ENCODE measurements at places on chromosomes 6 and 20.

GRCh38 chr6:33738153-33738552, 8.6 kb downstream of the IP6K3 start:
- DNase-seq, result no peak

DNA sequence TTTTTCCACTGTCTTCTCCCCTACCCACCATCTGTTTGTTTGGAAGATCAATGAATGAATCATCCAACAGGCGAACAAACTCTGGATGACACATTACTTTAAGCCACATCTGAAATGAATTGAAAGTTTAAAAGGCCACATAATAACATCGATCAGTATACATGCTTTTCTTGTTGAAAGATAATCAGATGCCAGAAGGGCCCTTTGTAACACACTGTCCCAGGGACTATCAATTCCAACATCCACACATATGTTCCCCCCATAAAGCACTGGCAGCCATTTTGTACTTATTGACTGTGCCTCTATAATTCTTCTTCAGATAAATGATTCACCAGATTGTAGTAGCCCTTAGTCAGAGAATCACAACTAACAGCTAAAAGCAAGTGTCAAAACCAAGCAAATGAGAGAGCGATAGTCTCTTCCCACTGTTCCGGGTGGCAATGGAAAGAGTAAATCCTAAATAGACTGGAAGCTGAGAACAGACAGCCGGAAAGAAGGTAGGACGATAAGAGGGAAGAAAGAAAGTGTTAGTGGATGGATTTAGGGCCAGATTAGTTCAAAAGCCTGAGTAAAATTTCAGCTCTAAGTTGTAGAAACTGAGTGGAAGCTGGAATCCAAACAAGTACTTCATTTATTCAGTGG, 184.9 kb upstream of the TENT5A start:
- peak; percentile 50 for DNase-seq

- no peak for DNase-seq
Measured at GRCh38 chr6:30113003-30113759, at the start of gene TRIM31. TRIM31 (minus strand) TSS chr6:30113090; CDS start chr6:30112805, 285 bp downstream.

- DNase-seq, result no peak
Measured at GRCh38 chr6:139446768-139447655, 72.6 kb upstream of the CITED2 start.

GRCh38 chr6:45398075-45398813, 20.5 kb upstream of the SUPT3H start:
- no peak for DNase-seq

- DNase-seq, result no peak
Measured at GRCh38 chr6:46998436-46999017, 43.6 kb downstream of the ADGRF1 start.

DNA sequence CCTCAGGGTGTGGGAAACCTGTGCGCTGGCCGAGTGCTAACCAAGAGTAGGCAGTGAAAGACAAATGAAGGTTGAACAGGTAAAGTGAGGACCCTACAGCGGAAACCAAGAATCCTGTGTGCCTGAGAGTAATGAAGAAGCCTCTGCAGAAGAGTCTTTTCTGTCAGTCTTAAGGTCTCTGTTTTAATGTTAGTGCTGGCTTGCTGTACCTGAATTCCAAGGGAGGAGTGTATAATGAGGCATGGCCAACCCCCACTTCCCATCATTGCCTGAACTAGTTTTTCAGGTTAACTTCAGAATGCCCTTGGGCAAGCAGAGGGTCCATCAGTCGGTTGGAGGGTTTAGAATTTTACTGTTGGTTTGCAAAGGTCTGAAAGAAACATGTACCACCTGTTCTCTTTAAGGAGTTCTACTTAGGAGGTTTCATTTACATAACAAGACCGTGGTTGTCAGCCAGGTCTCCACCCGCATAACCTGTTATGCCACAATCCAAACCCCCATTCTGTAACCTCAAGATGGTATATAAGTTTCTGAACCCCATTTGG, 589 bp upstream of the PDCD2 start:
- no peak for DNase-seq

DNA sequence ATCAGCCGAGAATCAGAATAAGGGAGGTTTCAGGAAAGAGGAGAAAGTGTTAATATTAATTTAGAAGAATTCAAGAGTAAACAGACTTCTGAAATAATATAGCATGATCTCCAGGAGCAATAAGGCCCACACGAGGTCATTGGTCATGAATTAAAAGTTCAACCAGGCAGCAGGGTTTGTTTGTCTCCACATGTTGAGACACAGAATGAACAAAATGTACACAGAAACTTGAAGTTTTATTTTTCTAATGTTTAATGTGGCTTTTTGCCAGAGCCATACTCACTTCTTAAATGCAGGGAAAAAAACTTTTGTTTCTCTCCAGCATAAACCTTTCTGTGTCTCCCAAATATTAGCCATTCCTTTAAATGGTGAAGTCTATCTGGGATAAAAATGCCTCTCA, 504.5 kb downstream of the HDGFL1 start:
- DNase-seq, result no peak

GRCh38 chr6:148793721-148794120, 46.9 kb downstream of the UST start:
- DNase-seq, result no peak

GRCh38 chr20:49890471-49891361, 24.6 kb downstream of the SPATA2 start:
- DNase-seq, result no peak

DNA sequence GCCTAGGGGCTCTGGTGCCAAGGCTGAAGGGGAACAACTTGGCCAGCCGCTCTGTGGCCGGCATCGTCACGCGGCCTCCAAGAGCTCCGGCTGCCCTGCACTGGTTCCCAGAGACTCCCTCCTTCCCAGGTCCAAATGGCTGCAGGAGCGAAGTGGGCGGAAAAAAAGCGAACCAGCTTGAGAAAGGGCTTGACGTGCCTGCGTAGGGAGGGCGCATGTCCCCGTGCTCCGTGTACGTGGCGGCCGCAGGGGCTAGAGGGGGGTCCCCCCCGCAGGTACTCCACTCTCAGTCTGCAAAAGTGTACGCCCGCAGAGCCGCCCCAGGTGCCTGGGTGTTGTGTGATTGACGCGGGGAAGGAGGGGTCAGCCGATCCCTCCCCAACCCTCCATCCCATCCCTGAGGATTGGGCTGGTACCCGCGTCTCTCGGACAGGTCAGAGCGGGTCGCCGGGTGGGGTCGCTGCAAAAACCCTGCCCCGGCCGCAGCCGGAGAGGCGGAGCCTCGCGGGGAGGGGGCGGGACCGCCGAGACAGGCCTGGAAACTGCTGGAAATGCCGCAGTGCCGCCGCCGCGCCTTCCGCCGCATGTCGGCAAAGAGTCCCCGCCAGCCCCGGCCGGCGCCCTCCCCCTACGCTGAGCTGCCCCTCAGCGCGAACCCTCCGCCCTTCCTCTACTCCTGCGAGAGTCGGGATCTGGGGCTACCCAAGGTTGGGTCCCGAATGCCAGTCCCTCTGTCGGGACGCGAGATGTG, 814 bp upstream of the HSP90AB1 start:
- DNase-seq, result peak; percentile 89

DNA sequence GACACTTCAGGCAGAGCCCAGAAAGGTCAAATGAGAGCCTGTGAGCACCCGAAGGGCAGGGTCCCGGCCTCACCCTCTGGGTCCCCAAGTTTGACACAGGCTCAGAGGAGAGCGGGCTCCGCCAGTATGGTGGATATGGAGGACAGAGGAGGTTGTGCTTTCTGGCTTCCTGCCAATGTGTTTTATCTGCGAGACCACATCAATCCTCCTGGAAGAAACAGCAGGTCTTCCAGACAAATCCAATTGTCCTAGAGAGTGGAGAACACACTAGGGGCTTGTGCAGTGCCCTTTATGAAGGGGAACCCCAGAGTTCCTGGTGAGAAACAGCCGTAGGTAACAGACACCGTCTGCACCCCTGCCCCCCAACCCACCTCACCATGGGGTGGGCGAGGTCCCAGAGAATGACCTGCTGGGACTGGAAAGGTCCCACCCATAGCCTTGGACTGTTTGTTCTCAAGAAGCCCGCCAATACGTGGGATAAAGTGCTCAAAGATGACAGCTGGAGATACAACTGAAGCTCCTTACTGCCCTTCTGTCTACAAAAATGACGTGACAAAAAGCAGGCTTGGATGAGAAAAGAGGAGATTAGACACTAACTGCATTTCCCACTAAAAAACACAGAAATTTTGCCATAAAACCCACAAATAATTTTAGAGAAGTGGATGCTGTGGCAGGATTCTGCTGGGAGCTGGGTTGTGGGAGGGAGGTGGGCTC, 23.9 kb upstream of the SSTR4 start:
- no peak for DNase-seq

DNA sequence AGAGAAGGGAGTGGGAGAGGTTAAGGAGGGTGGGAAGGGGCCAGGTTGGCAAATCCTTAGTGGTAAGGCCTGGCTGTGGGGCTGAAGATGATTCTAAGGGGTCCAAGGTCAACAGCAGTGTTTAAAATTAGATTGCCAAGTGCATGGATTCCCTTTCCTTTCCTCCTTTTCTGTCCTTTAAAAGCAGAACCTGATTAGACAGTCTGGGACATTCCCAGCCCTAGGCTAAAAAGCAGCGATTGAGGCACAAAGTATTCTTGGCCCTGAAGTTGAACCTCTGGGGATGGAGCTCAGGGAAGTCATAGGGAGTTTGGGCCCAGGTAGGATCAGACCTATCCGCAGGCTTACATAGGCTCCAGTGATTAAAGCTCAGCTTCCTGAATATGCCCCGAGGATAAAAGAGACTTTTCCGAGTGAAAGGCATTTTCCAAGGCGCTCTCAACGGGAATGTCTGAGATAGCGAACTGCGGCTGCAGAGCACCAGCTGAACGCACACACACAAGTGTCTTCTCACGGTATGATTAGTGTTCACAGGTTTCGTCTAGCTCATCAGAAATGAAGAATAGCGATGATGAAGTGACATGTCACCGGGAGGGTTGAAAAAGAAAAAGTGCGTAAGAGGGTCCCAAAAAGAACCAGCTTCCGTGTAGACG, 787 bp upstream of the CARMIL1 start:
- no peak for DNase-seq

GRCh38 chr6:169558774-169559441, 142.9 kb downstream of the WDR27 start:
- no peak for DNase-seq

DNA sequence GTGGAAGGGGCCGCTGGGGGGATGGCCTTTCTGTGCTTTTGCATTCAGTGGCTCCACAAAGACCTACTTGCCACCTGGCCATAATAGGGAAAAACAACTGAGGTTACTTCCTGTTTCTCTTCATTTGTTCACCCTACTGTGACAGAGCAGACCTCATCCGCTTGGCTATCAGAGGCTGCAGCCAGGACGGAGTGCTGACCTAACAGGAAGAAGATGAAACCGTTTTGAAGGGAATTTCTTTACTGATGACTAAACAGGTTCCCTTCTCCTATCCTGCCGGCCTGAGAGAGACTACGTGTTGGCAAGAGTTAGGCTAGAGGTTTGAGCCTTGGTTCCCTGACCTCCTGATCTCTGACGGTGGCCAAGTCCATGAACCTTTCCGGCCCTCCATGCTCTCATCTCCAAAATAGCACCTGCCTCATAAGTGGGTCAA, 21.3 kb downstream of the PRR18 start:
- no peak for DNase-seq

Data from HCT116 (cell line).